ENCODE measurements at places on chromosomes 7 and 10.

DNA sequence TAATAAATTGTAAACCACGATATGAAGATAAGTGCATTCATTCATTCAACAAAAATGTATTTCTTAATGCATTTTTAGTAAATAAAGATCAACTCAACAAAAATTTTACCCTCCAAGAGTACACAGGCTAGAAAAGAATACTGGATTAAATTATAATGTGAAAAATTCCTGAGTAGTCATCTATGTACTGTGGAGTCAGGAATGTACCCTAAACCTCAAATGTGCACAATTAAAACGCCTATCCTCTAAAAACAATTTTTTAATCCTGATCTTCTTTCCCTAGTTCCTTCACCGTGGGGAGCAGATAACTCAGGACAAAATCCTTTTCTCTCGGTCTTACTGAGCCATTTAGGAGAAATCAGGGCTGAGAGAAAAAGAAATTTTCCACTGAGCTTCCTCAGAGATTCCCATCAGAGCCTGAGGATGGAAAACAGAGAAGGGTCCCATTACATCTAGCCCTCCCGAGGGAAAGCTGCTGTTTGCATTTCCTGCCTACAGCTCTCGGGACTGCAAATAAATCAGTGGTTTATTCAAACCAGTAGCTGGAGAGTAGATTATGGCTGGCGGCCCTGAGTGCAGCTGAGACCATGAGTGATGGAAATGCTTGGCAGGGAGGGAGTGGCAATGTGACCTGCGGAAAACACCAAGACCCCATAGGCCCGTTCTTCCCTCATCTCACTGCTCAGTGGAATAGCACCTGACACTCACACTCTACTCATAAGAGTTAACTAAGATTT is 7.4 kb downstream of the TAS2R40 start:
- DNase-seq, result no peak

DNA sequence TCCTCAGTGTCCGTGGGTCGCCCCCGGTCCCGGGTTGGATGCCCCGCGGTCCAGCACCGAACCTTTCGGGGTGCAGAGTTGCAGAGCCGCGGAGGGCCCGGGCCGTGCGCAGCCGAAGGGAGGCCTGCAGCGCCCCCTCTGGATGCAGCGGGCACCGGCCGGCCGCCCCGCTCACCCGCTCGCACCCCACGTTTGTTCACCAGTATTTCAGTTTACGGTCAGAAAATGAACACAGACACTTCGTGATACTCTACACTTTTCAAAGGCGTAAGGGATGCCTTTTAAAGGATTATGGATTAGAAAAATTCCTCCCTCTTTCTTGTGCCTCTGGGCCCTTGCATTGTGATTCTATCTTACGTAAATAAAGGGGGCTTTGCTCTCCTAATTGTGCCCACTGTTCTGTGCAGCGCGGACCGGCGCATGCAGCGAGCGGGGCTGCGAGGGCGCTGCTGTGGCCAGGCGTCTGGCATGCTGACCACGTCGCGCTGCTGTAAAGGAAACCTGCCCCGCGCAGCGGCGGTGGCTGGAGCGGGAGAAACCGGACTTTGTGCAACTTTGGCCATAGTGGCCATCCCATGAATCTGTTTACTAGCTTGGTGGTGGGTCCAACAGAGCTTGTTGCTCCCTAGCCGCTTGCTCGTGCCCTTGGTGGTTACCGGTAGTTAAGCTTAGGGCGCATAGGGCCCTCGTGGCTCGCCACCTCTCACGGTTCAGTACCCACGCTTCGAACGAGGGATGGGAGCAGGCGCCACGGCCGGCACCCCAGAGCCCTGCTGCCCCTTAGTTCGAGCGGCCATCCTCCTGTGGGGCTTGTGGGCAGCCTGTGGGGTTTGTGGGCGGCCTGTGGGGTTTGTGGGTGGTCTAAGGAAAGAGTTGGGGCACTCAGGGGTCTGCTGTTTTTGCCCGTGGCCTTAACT is 739 bp upstream of the MEST start:
- DNase-seq, result peak; percentile 35

- no peak for DNase-seq
Measured at GRCh38 chr10:22427101-22427500, 81.8 kb downstream of the SPAG6 start.

- DNase-seq, result no peak
Measured at GRCh38 chr10:26839966-26840627, 20.7 kb downstream of the ABI1 start.

DNA sequence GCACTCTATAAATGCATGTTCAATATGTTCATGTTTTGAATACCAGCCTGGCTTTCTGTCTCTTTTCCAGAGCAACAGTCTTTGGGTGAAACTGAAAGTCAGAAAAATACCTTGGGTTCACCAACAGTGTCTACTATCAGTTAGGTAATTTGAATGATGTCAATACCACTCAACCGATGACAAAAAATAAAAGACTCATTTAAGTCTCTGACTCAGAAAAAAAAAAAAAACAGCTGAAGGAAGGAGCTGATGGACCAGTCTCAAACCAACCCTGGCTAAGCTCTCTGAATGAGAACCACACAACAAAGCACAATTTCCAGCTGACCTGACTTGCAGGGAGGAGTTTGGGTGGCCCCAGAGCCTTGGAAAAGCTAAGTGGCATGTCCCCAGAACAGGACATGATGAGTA is 42.5 kb downstream of the ABLIM1 start:
- DNase-seq, result no peak

DNA sequence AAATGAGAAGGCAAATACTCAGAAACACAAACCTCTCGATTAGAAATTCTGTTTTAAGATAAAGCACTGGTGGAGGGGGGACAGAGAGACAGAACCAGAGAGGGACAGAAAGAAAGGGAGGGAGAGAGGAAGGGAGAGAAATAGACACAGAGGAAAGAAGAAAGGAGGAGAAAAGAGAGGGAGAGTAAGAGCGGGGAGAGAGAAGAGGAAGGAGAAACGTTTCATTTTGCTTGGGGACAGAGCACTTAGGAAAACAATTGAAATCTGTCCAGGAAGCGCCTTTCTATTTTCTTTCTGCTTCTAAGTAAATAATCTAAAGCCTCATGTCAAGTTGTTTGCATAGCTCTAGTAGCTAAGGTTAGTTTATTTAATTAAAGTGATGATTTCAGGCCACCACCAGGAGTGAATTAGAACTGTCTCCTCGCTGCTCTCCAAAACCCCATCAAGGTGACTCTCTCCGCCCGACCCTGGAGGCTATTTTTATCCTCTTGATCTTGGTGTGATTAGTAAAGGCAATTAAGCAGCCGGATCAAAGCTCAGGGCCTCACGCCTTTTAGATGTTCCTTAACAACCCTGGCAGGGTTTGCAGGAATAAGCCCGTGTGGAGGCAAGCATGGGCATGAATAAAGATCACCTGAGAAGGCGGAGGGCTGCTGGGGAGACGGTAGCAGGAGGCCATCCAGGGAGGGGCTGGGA is 73.4 kb upstream of the INSIG1 start:
- DNase-seq, result no peak

DNA sequence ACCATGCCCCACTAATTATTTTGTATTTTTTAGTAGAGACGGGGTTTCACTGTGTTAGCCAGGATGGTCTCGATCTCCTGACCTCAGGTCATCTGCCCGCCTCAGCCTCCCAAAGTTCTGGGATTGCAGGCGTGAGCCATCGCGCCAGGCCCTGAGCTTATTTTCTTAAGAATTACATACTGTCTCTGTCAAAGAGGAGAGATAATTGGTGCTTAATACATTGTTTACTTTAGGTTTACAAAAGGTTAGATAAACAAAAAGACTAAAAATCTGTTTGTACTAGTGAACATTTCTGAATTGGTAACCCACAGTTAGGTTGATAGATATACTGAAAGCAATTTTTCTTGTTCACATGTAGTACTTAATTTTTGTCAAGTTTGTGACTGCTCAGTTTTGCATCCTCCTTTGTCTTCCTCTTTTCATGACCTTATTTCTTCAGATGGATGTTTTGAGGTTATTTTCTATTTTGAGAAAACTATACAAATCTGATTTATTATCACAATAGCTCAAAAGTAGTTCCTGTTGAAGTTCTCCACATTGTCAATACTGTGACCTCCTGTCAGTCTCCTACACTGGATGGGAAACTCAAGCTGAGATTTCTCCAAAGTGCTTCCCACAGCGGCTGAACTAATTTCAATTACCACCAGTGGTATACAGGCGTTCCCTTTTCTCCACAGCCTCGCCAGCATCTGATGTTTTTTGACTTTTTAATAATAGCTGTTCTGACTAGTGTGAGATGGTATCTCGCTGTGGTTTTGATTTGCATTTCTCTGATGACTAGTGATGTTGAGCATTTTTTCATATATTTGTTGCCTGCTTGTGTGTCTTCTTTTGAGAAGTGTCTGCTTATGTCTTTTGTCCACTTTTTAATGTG is 22.5 kb downstream of the HHEX start:
- DNase-seq, result peak; percentile 39

DNA sequence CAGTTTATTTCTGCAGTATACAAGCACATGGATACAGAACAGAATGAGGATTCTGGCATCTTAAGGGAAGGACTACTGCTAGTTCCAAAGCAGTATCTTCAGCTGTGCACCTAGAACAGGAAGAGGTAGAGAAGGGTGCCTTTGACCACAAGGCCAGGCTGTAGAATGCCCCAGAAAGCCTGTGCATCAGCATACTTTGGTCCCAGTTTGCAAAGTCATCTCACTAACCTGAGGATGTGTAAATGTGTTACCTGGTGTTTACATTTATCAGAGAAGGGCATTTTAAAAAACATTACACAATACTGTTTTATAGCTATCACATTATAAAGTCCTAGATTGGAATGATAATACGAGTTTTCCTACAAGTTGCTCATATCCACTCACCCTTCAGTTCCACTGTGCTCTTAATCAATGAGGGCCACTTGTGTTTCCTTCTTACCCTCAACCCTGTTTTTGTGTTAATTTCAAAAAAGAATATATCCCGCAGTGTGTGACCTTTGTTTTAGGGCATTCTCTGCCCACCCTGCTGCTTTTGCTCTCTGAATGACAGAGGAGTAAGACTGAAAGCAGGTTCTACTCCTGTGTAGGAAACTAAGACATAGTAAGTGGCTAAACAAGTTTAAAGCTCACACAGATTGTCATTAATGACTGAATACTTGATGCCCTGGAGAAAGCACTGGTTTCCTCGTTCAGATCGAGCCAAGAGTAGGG is 3.4 kb downstream of the SLC35G1 start:
- no peak for DNase-seq

GRCh38 chr7:143042159-143042789 is 9.9 kb upstream of the OR6V1 start:
- DNase-seq, result no peak

DNA sequence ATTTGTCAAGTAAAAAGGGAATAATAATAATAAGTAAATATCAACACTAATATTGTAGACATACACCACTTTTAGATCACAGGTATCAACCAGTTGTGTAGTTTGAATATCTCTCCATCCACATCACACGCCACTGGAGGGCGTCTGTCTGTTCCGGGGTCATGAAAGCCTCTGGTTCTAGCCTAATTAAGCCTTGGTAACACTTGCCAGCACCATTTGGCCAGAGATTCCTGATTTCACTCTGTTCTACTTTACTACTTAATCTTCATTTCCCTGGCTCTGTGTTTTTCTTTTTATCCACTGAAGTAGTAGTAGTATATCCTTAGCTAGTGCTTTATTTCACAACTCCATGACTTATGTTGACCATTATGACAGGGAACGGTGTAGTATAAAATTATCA is 285.6 kb upstream of the POM121L12 start:
- no peak for DNase-seq

DNA sequence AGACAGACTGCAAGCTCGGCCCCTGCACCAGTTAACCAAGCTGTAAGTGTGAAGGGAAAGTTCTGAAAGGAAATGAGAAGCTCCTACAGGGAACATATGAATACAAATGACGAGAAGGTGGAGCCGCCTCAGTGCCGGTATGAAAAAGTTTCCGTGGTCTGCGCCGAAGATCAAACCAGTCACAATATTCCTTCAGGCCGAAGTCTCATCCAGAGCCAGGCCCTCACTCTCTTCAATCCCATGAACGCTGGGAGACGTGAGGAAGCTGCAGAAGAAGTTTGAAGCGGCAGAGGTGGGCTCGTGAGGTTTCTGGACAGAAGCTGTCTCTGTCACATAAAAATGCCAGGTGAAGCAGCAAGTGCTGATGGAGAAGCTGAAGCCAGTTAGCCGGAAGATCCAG is 71.9 kb downstream of the CFAP46 start:
- no peak for DNase-seq

- DNase-seq, result no peak
Measured at GRCh38 chr7:100682228-100682741, 8.7 kb downstream of the GNB2 start.

- DNase-seq, result no peak
Measured at GRCh38 chr10:108877095-108877561, 1046.2 kb downstream of the XPNPEP1 start.

DNA sequence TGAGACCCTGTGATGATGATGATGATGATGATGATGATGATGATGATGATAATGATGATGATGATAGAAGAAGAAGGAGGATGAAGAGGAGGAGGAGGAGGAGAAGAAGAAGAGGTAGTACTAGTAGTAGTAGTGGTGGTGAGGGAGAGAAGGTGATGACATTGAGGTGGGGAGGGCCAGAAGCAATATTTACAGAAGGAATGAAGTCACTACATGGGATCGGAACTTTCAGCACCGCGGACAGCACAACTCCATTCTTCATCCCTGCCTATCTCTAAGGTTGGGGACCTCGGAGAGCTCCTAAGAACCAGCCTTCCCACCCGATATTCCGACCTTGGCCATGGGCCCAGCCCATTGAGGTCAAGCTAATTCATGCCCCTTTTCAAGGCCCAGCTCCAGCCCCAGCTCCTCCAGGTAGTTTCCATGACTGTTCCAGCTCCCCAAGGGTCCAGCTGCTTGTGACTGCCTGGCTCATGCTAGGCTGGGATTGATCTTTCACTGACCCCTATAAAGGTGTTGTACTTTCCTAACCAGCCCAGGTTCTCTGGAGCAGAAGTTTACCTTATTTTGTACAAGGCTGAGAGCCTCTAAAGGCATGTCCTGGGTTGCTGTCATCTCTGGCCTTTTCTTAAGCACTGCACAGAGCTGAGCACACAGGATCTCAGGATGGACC is 10.3 kb downstream of the CRHR2 start:
- no peak for DNase-seq
